ENCODE measurements at places on chromosomes 16 and 17.

DNA sequence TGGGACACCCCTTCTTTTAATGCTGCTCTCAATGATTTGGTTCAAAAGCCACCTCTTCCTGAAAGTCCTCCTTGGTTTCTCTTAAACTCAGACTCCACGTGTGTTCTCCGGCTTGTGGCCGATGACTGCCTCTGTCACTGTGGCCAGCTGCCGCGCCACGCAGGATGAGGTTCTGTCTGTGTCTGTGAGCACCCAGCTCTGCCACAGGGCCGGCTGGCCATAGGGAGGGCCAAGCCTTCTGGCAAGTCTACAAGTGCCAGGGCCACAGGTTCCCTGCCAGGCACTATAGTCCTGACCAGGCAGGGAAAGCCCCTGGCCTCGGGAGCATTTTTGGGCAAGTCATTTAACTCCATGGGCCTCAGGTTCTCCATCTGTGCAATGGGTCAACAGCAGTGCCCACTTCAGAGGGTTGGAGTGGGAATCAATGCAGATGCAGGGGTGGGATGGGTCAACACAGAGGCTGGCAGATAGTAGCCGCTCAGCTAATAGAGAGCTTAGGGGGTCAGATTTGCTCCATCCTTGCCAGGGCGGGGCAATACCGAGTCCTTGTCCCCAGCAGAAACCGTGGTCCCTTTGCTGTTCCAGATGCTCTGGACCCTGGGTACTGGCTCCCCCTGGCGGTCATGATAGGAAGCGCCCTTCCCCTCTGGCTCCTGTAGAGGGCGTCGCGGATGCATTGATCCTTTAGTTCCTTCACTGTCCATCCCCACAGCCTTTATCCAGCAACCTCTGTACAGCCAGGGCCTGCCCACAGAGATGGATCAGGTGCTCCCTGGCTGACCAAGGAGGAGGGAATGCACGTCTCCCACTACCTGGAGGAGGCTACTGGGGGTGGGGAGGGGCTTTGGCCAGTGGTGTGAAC, 19.3 kb upstream of the ADGRG3 start:
- DNase-seq, result peak; percentile 92

GRCh38 chr16:85052536-85052935, 24.9 kb downstream of the KIAA0513 start:
- no peak for DNase-seq

- DNase-seq, result peak; percentile 80
Measured at GRCh38 chr17:64025732-64026294, 5.4 kb upstream of the ICAM2 start.

DNA sequence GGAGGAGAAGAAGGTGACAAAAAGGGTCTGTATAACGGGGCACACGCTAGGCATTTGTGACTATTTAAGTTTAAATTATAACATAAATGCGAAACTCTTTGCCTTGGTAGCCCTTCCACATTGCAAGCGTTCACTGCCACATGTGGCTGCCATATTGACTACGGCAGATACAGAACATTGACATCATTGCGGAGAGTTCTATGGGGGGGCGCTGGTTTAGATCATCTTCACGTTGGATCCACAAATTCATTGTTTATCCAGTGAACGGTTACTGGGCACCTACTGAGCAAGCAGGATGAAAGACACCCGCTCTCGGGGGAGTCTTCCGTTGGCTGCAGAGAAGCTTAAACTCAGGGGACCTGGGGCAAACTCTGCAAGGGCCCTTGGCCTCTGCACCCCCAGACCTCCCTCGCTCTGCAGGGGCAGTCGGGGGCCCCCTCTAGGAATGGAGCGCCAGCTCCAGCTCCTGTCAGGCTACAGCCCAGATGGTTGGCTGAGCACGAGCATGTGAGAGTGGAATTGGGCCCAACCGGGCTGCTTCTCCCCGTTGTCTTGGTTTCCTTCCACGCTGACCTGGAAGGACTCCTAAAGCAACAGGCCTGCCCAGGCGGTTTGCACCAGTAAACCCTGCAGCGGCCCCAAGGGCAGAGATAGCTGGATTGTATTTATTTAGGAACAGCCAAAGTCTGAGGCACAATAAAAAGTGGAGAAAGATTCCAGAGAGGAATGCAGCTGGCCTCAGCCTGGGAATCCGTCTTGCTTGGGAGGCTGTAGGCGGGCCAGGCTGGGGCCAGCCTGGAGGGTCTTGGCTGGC, 172.2 kb downstream of the SEC14L1 start:
- no peak for DNase-seq

DNA sequence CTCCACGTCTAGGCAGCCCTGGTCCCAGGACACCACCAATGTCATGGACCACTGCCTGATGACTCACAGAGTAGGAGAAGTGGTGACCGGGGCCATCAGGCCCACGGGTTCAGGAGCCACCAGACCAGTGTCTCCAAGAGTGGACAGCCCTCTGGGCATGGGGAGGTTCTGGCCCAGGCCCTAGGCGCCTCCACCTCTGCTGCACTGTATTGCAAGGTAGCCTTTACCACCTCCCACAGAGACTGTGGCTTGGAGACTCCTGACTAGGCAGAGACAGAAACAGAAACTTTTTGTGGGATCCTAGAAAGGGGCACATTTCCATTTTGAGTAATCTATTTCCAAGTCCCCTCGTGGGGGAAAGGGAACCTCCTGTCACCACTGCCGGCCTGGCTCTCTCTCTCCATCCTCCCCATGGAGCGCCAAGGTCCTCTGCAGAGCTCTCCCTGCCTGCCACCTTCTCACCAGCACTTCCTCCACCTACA, 2.9 kb downstream of the CDIP1 start:
- DNase-seq, result no peak

- DNase-seq, result no peak
Measured at GRCh38 chr16:80971819-80972218, 34.9 kb downstream of the CMC2 start.

DNA sequence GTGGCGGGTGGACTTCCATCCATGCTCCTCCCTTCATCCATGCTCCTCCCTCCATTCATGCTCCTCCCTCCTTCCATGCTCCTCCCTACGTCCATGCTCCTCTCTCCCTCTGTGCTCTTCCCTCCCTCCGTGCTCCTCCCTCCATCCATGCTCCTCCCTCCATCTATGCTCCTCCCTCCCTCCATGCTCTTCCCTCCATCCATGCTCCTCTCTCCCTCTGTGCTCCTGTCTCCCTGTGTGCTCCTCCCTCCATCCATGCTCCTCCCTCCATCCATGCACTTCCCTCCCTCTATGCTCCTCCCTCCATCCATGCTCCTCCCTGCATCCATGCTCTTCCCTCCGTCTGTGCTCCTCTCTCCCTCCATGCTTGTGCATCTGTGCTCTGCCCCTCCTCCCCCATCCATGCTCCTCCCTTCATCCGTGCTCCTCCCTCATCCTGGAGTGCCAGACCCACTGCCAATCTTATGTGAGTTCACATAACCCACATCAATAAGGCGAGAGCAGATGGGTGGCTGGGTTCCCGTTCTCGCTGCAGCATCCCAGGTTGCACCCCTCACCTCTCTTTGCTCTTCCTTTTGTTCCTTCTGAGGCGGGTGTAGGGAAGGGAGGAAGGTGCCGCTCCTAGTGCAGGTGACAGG, 22.8 kb downstream of the KSR1 start:
- no peak for DNase-seq

- DNase-seq, result peak; percentile 49
Measured at GRCh38 chr17:7404737-7405349, 946 bp upstream of the TMEM256 start.

DNA sequence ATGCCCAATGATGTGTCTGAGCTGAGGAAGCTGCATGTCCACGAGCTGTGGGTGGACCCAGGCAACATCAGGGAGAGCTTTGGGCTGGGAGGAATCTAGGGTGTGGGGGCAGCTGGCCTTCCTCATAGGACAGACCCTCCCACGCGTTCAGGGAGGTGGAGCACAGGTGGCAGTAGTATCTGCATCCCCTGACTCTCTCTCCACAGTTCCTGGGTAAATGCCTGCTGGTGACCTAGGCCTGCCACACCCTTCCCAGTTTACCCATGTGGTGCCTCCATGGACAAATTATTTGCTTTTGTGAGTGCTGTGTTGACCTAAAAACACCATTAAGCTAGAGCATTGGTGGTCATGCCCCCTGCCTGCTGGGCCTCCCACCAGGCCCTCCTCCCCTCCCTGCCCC, 3.2 kb downstream of the HBM start:
- DNase-seq, result no peak

DNA sequence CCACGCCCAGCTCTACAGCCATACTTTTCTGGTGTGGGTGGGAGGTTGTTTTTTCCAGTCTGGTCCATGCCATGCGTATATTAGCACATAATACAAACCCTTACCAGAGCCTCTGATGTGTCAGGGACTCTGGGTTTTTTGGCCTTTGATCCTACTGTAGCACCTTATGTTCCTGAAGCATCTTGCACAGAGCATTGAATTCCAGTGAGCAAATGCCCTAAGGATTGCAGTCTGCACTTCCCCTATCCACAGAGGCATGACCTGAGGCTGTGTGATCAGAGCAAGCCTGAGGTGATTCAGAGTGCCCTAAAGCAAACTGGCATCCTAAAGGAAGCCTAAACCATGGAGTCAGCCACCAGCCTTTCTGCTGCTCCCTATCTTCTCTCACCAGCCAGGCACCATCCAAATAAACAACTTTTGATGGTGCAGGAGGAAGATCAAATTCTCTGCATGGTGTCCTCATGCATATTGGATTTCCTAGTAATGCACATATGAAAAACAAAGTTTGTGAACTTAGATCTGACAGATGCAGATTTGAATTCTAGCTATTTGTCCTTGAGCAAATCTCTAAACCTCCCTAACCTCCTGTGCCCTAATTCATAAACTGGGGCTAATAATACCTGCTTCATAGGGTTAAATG, 41.2 kb upstream of the HAS3 start:
- no peak for DNase-seq

- peak; percentile 77 for DNase-seq
Measured at GRCh38 chr16:54928411-54929089, 2.1 kb upstream of the IRX5 start.

DNA sequence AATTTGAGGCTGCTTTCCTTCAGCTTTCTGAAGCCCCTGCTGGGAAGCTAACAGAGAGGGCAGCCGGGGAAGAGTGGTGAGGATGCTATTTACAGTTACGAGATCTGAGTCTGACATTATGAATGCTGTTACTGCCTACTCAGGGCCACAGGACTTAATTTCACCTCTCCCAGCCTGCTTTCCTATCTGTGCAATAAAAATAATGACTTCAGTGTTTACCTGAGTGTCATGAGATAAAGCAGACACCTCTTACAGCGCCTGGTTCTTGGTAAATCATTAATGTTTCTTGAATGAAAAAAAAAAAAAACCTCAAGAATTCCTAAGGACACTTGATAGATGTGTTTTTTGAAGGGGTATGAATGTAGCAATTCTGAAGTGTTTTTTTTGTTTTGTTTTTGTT, 24.2 kb upstream of the CPHXL start:
- DNase-seq, result no peak

- no peak for DNase-seq
Measured at GRCh38 chr17:12358477-12358876, 307.2 kb upstream of the MYOCD start.

DNA sequence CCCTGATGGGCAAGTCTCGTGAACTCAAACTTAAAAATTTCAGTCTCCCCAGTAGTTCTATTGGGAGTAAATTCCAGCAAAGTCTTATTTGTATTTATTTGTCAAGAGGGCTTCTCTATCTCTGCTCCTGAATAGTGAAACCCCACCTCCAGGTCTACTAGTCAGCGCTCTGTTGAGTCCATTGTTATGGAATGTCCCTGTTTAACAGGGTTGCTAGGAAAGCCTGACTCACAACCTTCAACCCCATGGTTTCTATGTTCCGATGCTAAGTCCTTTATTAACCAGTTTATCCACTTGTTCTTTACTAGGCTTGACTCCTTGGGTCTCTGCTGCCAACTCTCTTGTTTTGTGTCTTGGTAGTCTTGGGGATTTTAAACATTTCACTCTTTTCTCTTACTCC, 250.7 kb upstream of the MYOCD start:
- DNase-seq, result no peak

DNA sequence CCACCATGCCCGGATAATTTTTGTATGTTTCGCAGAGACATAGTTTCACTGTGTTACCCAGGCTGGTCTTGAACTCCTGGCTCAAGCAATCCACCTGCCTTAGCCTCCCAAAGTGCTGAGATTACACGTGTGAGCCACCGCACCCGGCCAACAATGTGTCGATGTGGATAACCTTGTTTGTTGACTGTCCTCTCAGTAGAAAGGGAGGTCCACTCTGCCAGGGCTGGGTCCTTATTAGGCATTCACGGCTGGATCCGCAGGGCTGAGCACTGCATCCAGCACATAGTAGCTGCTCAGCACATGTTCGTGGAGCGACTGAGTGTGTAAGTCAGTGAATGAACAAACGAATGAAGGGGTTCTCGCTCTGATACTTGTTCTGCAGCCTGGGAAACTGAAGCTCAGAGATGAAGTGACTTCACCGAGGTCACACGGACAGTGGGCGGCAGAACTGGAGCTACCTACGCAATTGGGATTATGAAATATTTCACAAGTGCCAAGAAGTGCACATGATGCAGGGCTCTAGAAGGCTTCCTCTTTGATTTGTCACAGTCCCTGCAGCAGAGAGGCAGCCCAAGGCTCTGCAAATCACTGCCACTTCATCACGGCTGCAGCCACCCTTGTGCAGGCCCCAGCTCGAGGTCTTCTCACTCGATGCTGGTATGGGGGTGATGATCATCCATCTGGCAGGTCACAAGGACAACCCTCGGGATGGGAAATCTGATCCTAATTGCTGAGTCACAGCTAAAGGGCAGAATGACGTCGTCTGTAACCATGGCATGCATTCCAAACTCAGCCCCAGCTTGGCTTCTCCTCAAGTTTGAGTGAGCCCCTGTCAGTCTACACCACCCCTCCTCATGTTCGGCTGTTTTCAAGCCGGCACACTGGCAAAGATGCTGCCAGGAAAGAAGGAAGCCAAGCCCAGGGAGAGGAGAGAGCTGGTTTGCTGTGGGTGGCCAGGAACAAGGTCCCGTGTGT, 28.0 kb upstream of the SNN start:
- DNase-seq, result no peak

- peak; percentile 71 for DNase-seq
Measured at GRCh38 chr16:67663151-67663876, 2.6 kb downstream of the PARD6A start.

DNA sequence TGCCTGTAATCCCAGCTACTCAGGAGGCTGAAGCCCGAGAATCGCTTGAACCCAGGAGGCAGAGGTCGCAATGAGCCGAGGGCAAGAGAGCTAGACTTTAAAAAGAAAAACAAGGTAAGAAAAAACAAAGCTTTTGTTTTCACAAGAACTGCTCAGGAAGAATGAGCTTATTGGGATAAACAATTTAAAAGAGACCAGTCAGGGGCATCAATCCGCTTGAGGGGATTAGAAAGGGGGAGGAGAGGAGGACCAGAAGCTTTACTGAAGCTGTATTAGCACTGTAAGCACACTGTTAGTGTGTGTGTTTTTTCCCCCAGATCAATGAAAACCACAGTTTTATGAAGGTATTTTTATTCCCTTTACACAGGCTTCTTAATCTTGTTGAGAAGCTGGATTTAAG, 8.8 kb downstream of the TMEM170A start:
- DNase-seq, result no peak

GRCh38 chr17:45813048-45813725, 29.1 kb downstream of the CRHR1 start:
- DNase-seq, result peak; percentile 73

GRCh38 chr17:65231662-65232335, 94.6 kb downstream of the RGS9 start:
- DNase-seq, result peak; percentile 72

- DNase-seq, result no peak
Measured at GRCh38 chr16:70691223-70692129, 5.6 kb upstream of the MTSS2 start.
